ENCODE measurements at places on chromosomes 1 and 21.

- peak; percentile 24 for DNase-seq
Measured at GRCh38 chr1:110187139-110187890, 22.8 kb upstream of the KCNC4 start.

- DNase-seq, result no peak
Measured at GRCh38 chr1:200749090-200749489, 10.4 kb downstream of the CAMSAP2 start.

GRCh38 chr1:167620002-167620401 is 10.0 kb upstream of the RCSD1 start:
- DNase-seq, result no peak

- no peak for DNase-seq
Measured at GRCh38 chr1:220497220-220497947, 30.6 kb upstream of the MARK1 start.

DNA sequence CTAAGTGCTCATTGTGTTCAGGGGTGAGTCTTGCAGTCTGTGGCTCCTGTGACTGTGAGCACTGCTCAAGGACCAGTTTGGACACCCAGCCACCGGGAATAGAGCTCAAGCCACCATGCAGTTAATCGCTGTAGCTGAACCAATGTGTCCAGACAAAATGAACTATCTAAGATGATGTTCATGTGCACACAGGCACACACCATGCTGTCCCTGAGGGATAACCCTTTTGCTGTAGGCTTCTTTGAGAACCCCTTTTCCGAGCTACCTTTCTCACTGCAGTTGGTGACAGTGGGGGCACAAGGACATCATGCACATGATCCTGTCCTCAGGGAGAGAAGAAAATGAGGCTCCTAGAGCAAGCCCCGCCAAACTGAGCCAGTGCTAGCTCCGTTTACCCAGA is 50.6 kb upstream of the CTBS start:
- DNase-seq, result no peak
